Thoracic aorta (tissue), 2 donors: ENCODE measurements at places on chromosomes 12 and 14. TPM values are rescaled to one million over a fixed set of nuclear protein-coding genes. Genes with fewer than 3 reads are reported as not detected.

DNA sequence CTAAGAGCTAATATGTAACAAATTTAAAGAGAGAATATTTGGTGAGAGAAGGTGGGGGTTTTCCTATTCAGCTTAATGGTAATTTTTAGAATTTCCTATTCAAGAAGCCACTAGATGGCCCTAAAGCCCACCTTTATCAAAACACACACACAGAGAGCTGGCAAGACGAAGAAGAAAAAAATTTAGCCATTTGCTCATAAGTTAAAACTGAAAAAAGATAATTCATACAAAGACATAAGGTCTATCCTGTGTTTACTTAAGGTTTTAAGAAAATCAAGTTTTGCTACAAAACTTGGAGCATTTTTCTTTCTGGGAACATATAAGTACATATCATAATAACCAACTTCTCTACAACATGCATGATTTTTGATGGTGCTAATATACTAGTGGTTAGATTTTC lies 46.8 kb upstream of the PCED1B start:
- H3K4me3 ChIP-seq: peak overlapping the region; percentile 20
- no peaks in the 10 kb centered on the region for H3K27me3 ChIP-seq
- H3K4me1 ChIP-seq: peaks cover 11% of the 10 kb centered on the region
- H3K36me3 ChIP-seq: no peaks in the 10 kb centered on the region

DNA sequence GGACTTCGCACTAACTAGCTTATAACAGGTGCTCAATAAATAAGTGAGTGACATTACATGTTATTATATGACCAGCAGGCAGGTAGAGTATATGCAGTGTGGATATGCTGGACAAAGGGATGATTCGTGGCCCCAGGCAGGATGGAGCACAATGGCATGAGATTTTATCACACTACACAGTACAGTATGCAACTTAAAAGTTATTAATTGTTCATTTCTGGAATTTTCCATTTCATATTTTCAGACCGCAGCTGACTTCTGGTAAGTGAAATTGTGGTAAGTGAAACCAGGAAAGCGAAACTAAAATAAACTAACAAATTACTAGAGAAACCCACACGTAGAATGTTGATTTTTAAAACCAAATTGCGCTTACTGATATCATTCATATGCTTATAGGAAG lies 3.3 kb downstream of the PARP11 start:
- no peaks in the 10 kb centered on the region for H3K27me3 ChIP-seq
- no peak for DNase-seq
- H3K36me3 ChIP-seq: no peaks in the 10 kb centered on the region

DNA sequence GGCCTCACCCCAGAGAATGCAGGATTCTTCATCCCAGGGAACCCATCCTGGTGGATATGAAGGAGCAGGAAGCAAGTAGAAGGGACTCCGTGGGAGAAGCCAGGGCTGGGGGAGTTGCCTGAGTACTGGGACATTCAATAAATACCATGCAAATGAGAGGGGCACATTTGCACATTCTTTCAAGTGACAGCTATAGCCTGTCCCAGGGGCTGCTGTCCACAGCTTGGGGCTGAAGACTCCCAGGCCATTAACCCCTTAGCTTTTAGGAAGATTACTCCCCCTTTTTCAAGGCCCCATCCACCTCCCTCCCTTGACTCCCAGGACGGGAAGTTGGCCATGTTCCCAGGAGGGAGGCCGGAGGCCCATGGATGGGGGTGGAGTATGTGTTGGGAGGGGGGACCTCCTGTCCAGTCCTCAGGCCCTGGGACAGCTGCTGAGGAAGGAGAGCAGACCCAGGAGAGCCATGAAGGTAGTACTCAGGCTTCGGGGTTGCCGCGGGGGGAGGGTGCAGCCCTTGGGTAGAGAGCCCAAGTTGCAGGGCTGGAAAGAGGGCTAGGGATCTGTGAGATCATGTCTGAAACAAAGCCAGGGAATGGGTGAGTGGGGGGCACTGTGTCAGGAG lies 974 bp upstream of the TNS2 start:
- DNase-seq: no peak
- H3K4me1 ChIP-seq: peaks cover 42% of the 10 kb centered on the region
- peaks cover 5% of the 10 kb centered on the region for H3K36me3 ChIP-seq
- H3K4me3 ChIP-seq: peak overlapping the region; percentile 78

EML5 gene
- 0.71 TPM for total RNA-seq

- H3K4me3 ChIP-seq: peak overlapping the region; percentile 69
- H3K27me3 ChIP-seq: no peaks in the 10 kb centered on the region
- no peak for DNase-seq
- H3K27ac ChIP-seq: no peak overlapping the region
These were observed 918.7 kb downstream of the AACS start for GRCh38 chr12:125983784-125984500.

GRCh38 chr12:2959192-2959504 lies at the start of gene TEAD4:
TEAD4 (plus strand) TSS chr12:2959397.
- H3K4me3 ChIP-seq: peak within 1 kb of the TSS; percentile 82
- peaks cover 24% of the 10 kb centered on the region for H3K4me1 ChIP-seq
- DNase-seq: no peak
- H3K27ac ChIP-seq: peak within 1 kb of the TSS; percentile 81

DNA sequence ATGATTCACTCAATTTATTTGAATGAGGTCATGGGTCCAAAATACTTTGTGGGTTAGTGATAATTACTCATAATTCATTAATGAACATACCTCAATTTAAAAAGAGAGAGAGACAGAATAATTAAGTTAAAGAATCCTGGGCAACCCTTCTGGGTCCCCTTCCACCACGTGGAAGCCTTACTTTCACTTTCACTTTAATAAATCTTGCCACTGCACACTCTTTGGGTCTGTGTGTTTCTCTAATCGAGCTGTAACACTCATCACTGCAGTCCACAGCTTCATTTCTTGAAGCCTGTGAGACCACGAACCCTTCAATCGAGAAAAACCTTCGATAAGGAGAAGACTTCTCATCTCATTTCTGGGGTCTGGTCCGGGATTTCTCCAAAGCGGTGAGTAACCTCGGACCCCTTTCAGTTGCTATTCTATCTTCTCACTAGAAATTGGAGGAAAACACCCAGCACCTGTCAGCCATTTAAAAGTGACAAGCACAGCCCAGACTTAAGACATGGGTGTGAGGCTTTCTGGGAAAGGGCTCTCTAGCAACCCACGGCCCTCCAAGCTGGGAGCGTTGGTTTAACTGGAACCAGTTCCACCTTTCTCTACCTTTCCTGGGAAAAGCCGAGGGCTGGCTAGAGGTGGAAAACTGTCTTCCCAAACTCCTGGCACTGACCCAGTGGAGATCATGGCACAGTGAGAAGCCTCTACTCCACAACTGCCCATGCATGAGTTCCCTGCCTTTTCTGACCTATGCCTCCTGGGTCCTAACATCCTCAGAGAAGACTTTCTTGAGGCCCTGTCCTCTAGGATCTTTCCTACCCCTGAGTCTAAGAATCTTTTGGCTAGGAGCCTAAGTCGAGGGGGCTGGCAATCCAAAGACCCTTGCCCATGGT lies 148.8 kb upstream of the ATF7IP start:
- DNase-seq: no peak
- no peak overlapping the region for H3K27ac ChIP-seq
- H3K27me3 ChIP-seq: no peaks in the 10 kb centered on the region
- no peaks in the 10 kb centered on the region for H3K4me1 ChIP-seq
- peak overlapping the region; percentile 55 for H3K4me3 ChIP-seq

DNA sequence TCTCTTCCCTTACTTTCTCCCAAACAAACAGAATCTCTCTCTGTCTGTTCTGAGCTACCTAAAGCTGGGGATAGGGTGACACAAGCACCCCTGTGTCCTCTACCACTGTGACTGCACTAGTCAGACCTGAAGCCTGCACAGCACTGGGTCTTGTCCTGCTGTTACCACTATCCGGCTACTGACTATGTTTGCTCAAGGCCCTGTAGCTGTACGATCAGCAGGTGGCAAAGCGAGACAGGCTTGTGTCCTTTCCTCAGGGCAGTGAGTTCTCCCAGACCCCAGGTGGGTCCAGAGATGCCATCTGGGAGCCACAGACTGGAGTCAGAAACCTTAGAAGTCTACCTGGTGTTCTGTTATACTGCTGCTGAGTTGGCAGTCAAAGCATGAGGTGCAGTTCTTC lies 116.4 kb downstream of the NUBPL start:
- no peaks in the 10 kb centered on the region for H3K27me3 ChIP-seq
- H3K27ac ChIP-seq: no peak overlapping the region
- H3K36me3 ChIP-seq: no peaks in the 10 kb centered on the region
- H3K4me1 ChIP-seq: no peaks in the 10 kb centered on the region
- no peak overlapping the region for H3K4me3 ChIP-seq
- DNase-seq: no peak

DNA sequence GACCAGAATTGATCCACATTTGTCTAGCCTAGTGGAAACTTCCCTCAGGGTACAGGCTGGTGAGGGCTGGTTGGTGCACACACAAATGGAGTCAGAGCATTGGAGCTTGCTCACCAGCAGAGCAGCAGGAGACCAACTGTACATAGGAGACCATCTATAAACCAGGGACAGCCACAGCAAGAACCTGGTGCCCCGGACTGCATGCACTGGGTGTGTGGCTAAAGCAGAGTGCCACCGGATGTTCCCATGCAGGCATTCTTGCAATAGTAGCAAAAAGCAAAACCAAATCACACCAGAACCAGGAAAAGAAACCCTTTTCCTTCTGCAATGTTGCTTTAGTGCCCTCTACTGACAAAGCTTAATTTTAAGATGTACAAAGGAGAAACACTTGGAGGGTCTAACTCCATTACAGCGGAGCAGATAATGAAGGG lies 136.4 kb downstream of the MDGA2 start:
- no peak overlapping the region for H3K27ac ChIP-seq
- DNase-seq: no peak
- H3K27me3 ChIP-seq: no peaks in the 10 kb centered on the region
- no peaks in the 10 kb centered on the region for H3K4me1 ChIP-seq
- H3K4me3 ChIP-seq: no peak overlapping the region

GRCh38 chr12:6950401-6950801 lies 755 bp upstream of the PTPN6 start:
- no peak for DNase-seq
- H3K27me3 ChIP-seq: no peaks in the 10 kb centered on the region
- H3K27ac ChIP-seq: no peak overlapping the region
- H3K4me3 ChIP-seq: peak overlapping the region; percentile 66
- H3K4me1 ChIP-seq: peaks cover 12% of the 10 kb centered on the region
- peaks cover under 1% of the 10 kb centered on the region for H3K36me3 ChIP-seq

- H3K4me3 ChIP-seq: no peak overlapping the region
- H3K36me3 ChIP-seq: no peaks in the 10 kb centered on the region
- H3K27me3 ChIP-seq: no peaks in the 10 kb centered on the region
- H3K4me1 ChIP-seq: no peaks in the 10 kb centered on the region
- no peak overlapping the region for H3K27ac ChIP-seq
These were observed 31.5 kb upstream of the BCL7A start for GRCh38 chr12:121990114-121990647.

DNA sequence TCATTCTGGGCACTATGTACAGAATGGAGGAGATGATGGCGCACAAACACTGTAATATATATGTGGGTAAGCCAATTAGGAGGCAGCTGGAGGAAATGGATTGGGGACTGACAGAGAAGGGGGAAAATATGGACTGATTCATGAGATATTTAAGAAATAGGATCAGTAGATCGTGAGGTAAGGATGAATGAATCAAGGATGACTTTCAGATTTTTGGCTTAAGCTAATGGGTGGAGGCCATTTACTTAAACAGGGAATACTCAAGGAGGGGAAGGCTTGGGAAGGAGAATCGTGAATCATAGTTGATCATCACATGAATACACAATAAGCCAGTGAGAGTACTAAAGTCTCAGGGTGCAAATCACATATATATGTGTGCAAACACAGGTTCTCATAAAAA lies 11.2 kb upstream of the GNPNAT1 start:
- peaks cover 2% of the 10 kb centered on the region for H3K4me1 ChIP-seq
- H3K4me3 ChIP-seq: no peak overlapping the region
- H3K36me3 ChIP-seq: no peaks in the 10 kb centered on the region
- DNase-seq: no peak

GRCh38 chr12:3837049-3837448 lies 36.1 kb downstream of the PARP11 start:
- no peaks in the 10 kb centered on the region for H3K36me3 ChIP-seq
- no peak overlapping the region for H3K4me3 ChIP-seq
- no peak for DNase-seq
- H3K4me1 ChIP-seq: no peaks in the 10 kb centered on the region
- H3K27me3 ChIP-seq: no peaks in the 10 kb centered on the region

- H3K4me1 ChIP-seq: peaks cover 36% of the 10 kb centered on the region
- H3K27me3 ChIP-seq: no peaks in the 10 kb centered on the region
These were observed 17.4 kb downstream of the FAM181A start for GRCh38 chr14:93944348-93945069.

DNA sequence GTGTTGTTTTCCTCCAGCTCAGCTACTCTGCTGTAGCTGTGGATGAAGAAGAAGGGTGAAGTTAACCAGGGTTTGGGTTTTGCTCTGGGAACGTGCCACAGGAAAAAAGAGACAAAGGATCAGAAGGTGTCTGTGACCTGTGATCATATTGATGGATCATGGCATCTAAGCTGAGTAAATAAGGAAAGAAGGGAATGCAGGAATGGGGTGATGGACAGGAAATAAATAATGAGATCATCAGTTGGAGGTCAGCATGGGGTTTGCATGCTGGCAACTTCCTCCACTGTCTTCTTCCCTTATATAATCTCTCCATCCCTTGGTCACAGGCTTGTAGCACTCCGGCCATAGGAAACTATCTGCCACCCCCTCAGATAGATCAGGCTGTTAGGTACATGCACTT lies 430.3 kb upstream of the PDE3A start:
- no peaks in the 10 kb centered on the region for H3K4me1 ChIP-seq
- no peak for DNase-seq
- peaks cover 5% of the 10 kb centered on the region for H3K36me3 ChIP-seq

DNA sequence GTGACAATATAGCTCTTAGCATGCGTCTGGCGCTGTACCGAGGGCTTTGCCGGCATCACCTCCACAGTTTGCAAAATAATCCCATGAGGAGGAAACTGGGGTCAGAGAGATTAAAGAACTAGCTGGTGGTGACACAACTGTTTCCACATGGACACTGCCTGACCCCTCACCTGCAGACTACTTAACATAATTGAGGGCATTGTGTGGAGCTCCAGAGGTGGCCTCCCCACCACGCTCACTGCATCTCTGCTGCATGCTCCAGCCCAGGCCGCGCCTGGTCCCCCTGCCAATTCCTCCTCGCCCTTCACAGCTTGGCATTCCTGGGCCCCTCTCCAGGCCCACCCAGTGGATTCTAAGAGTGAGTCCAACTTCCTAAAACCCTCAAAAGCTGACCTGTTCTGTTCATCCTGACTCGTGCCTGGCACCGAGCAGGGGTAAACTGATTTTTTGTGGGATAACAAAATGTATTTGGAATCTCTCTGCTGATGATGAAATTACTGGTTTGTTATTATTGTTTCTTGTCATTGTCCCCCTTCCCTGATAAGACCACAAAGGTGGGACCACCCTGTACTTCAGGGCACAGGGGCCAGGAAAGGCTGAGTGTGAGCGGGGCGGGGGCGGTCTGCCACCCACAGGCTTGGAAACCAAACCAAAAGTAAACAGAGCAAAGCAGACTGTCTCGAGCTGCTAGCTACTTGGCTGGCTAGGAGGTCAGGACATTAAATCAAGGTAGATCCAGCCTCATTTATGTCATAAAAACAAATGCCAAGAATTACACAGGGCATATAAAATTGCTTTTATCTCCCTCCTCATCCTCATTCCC lies 40.6 kb downstream of the CHGA start:
- no peak for DNase-seq
- H3K4me3 ChIP-seq: no peak overlapping the region
- H3K27ac ChIP-seq: no peak overlapping the region
- peaks cover 23% of the 10 kb centered on the region for H3K4me1 ChIP-seq
- peaks cover 7% of the 10 kb centered on the region for H3K36me3 ChIP-seq
- H3K27me3 ChIP-seq: no peaks in the 10 kb centered on the region

- H3K4me1 ChIP-seq: peaks cover 23% of the 10 kb centered on the region
- no peak overlapping the region for H3K4me3 ChIP-seq
- no peaks in the 10 kb centered on the region for H3K36me3 ChIP-seq
- no peaks in the 10 kb centered on the region for H3K27me3 ChIP-seq
These were observed 688 bp downstream of the C12orf71 start for GRCh38 chr12:27081668-27082111.
